ENCODE measurements at places on chromosomes 1 and 21.
A peak's percentile ranks its signal among the peaks of the same experiment; 100 is the strongest.

- no peak for DNase-seq
Measured at GRCh38 chr21:43811262-43812105, 22.1 kb downstream of the RRP1 start.

GRCh38 chr1:53769780-53770179, 30.8 kb upstream of the GLIS1 start:
- DNase-seq = no peak

DNA sequence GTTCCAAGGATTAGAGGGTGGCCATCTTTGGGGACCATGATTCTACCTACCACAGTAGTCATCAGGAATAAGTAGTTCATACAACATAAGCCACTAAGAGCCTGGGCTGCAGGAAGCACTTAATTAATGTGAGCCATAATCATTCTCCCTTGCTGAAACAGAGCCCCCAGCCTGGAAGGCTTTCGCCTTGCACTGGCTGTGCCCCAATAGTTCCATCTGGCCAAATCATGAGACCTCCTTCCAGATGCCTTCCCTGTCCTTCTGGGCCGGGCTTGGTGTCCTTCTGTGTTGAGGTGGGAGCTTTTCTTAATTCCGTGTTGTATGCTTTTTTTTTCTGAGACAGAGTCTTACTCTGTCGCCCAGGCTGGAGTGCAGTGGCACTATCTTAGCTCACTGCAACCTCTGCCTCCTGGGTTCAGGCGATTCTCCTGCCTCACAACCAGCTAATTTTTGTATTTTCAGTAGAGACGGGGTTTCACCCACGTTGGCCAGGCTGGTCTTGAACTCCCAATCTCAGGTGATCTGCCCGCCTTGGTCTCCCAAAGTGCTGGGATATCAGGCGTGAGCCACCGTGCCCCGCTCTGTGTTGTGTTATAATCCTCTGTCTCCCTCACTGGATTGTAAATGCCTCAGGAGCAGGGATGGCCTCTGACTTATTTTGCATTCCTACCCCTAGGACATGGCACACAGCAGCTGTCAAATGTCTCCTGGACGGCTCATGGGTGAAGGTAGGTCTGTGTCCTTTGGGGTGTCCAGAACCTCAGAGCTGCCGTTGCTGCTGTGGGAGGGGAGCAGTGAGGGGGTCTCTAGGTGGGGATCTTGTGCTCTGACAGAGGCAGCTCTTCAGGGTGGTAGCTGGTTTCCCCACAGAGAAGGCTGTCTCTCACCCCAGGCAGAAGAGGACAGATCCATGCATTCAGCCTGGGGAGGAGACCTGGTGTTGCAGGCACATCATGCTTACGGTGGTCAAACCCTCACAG, 10.1 kb downstream of the GNG4 start:
- DNase-seq = no peak

- no peak for DNase-seq
Measured at GRCh38 chr1:94808669-94809068, 11.5 kb upstream of the SLC44A3 start.

DNA sequence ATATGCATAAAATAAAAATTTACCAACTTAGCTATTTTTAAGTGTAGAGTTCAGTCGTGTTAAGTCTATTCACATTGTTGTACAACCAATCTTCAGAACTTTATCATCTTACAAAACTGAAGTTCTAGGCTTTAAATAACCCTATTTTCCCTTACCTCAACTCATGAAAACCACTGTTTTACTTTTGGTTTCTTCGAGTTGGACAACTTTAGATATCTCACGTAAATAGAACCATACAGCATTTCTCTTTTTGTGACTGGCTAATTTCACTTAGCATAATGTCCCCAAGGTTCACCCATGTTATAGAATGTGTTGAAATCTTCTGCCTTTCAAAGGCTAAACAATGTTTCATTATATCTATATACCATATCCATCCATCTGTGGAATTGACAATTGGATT, 819.0 kb upstream of the ADGRL4 start:
- no peak for DNase-seq

DNA sequence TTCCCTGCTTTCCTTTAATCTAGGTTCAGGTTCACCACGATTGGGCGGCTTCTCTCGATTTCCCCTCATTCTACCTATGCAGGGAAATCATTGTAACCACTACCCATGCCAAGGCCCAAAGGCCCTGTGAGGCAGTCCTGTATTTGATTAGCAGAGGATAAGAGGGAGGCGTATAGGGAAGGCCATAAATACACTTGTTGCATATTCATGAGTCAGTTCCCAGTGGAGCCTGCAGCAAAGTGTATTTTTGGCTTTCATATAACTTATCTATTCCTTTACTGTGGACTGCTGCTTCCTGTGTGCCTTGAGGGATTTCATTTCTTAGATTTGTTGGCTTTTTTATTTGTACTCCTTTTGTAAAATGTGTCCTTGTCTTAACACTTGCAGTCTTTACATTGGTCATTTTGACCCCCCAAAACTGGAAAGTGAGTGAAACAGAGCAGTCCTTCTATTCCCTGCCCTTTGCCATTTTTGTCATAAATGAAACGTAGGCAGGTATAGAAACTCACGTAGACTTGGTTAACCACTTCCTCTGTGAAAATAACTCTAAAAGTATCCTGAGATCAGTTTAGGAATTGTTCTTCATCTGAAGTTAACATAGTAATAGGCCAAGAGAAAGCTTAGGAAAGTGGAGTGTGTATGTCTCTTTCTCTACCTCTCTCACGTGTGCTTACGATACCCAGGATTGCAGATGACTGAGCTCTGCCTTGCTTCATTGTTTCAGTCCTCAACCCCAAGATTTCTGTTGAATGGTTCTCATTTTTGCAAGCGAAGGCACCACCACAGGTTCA, 19.6 kb upstream of the KCNQ4 start:
- no peak for DNase-seq

GRCh38 chr1:154973344-154974101, 958 bp upstream of the CKS1B start:
- peak; percentile 78 for DNase-seq

- peak; percentile 54 for DNase-seq
Measured at GRCh38 chr21:45152265-45152746, 77.9 kb downstream of the ADARB1 start.

GRCh38 chr1:3321559-3322449, 132.7 kb upstream of the ARHGEF16 start:
- no peak for DNase-seq

DNA sequence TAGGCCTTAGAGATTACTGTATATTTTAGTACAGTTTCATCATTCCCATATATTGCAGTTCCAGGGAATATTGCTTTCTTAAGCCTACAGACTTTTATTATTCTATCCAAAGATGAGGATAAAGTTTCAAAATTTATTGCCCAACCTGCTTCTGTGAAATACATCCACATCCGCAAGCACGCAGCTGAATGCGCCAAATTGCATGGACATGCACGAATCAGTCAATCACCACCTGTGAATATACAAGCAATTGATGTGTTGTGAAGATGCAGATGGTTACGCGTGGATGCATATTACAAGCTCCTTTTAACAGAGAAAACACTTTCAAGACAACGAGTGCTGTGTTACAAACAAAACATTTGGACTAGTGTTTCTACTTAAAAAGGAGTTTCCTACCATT, 577.8 kb upstream of the PLXNA2 start:
- no peak for DNase-seq

DNA sequence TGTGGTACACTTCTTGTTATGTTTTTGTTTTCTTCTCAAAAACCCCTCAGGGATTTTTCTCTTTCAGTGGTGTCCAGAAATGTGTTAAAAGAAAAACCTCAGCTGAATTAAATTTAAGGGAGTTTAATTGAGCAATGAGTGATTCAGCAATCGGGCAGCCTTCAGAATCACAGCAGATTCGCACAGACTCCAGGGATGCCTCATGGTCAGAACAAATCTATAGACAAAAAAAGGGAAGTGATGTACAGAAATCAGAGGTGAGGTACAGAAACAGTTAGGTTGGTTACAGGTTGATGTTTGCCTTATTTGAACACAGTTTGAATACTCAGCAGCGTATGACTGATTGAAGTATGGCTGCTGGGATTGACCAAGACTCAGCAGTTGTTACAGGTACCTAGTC, 86.2 kb downstream of the TLR5 start:
- DNase-seq = no peak

- no peak for DNase-seq
Measured at GRCh38 chr1:30686236-30686935, 37.0 kb downstream of the MATN1 start.

GRCh38 chr1:76611770-76612445, 255.4 kb upstream of the ST6GALNAC5 start:
- no peak for DNase-seq

- DNase-seq = no peak
Measured at GRCh38 chr1:199875856-199876255, 151.7 kb upstream of the NR5A2 start.

DNA sequence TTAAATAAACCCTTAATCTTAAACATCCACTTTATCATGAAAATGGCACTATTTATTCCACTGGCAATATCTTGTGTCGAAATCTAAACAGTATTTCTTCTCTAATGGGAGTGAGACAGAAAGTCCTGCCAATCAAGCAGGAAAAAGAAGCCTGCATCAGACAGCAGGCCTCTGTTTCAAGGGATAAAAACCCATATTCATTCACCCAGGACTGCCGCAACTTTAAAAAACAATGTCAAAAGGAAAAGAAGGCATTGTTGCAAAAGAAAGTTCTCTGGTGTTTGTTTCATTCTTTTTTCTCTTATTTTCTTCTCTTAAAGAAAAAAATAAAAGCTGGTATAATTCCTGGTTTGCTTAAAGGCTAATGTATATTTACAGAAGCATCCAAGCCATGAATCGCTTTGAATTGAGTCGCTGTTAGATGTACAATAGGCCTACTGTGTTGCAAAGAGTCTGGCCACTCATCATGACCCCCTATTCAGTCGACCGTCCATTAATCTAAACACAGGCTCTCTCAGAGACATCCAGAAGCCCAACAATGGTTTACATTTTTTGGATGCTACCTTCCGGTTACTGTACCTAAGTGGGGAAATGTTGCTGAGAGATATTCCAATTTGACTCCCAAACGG, 48.7 kb upstream of the ZC3H11B start:
- DNase-seq = no peak

DNA sequence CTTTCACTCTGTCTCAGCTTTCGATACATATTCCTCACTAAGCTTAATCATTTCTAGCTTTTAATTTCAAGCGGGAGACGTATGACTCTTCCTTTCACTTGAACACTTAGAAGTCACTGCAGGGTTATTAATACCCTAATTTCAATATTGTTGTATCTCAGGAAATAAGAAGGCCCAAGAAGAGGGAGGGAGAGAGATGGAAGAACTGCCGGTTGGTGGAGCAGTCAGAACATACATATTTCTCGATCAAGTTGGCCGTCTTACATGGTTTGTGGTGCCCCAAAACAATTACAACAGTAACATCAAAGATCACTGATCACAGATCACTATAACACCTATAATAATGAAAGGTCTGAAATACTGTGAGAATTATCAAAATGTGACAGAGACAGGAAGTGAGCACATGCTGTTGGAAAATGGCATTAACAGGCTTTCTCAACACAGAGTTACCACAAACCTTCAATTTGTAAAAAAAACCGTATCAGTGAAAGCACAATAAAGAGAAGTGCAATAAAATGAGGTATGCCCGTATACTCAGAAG, 145.4 kb upstream of the HP1BP3 start:
- no peak for DNase-seq

DNA sequence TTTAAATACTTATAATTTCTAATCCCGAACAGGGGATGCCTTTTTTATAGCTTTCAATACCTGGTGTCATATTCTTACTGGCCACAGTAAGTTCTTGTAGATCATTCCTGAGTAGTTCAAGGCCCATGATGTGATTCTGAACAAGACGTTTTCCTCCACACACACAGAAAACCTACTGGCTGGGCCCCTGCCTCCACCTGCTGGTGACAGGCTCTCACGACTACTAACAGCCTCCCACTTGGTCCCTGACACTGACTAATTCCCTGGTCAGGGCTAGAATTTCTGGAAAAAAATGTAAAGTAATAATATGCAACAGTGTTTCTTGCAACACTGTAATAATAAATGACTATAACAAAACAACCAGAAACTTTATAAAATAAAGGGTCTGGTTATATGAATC, 50.4 kb upstream of the RIPK4 start:
- no peak for DNase-seq

- DNase-seq = no peak
Measured at GRCh38 chr1:29439615-29440014, 203.3 kb downstream of the PTPRU start.

DNA sequence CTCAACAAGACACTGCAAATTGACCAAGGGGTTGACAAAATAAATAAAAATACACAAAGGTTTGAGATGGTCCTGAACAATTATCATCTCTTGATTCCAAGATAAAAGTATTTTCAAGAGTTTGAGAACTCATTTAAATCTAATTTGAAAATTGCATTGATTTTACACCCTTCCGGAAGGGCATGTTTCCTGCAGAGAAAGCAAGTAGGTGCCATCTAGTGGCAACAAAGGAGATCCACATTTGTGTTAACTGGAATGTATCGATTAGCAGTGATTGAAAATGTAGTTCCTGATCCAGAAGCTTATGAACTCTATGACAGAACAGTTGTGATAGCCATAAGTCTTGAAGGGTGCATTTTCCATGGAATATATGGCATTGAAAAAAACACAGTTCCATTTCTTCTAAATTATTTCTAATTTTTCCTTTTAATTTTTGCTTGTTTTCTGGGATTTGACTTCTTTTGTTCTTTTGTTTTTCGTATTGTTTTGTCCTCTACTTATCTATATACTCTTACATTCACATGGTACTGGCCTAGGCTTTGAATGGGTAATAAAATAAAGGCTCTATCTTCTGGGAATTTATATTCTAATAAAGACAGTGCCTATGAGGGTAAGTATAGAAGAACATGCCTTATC, 143.7 kb downstream of the DNM3 start:
- no peak for DNase-seq

Measured in stimulated activated CD8-positive, alpha-beta memory T cell treated with anti-CD3 and anti-CD28 coated beads, Interleukin-4, amount 100 ng/mL, for 1 hour (primary cell).